Melanocyte of skin (primary cell): ENCODE measurements at places on chromosomes 2 and 18. TPM values are rescaled to one million over a fixed set of nuclear protein-coding genes. Genes with fewer than 3 reads are reported as not detected.

NETO1 gene
- not detected in 2 replicates for total RNA-seq

CABLES1 gene
- total RNA-seq: 165 and 191 TPM in 2 replicates

CREG2 gene
- 0.34 and 0.36 TPM in 2 replicates for total RNA-seq

VRK2 gene
- total RNA-seq: 22.4 and 27.3 TPM in 2 replicates

MERTK gene
- total RNA-seq: 12.3 and 27.0 TPM in 2 replicates

KIAA2012 gene
- total RNA-seq: not detected in 2 replicates

PLEKHB2 gene
- 164 and 171 TPM in 2 replicates for total RNA-seq

COL4A4 gene
- not detected in 2 replicates for total RNA-seq

CAVIN2 gene
- total RNA-seq: 0.36 TPM in 1 of 2 replicates, not detected in the other

MARCHF4 gene
- 0.36 TPM in 1 of 2 replicates, not detected in the other for total RNA-seq

RAB1A gene
- 81.7 and 86.9 TPM in 2 replicates for total RNA-seq

GALR1 gene
- total RNA-seq: not detected in 2 replicates

CHAC2 gene
- total RNA-seq: 4.8 and 5.8 TPM in 2 replicates

FEV gene
- not detected in 2 replicates for total RNA-seq

TRPM8 gene
- under 0.01 TPM in 1 of 2 replicates, not detected in the other for total RNA-seq

SALL3 gene
- total RNA-seq: under 0.01 TPM in 1 of 2 replicates, not detected in the other

TMEM198 gene
- 2.8 and 4.3 TPM in 2 replicates for total RNA-seq

HOXD9 gene
- not detected in 2 replicates for total RNA-seq

KATNAL2 gene
- total RNA-seq: 2.1 and 4.0 TPM in 2 replicates
